NCI-H1417 (cell line): ENCODE measurements at places on chromosomes 3 and 15.

- no peak for DNase-seq
Measured at GRCh38 chr15:68300115-68300940, 22.8 kb downstream of the FEM1B start.

GRCh38 chr15:63888146-63888545, 54.4 kb upstream of the HERC1 start:
- DNase-seq: no peak

GRCh38 chr3:10205451-10206165, 40.9 kb downstream of the IRAK2 start:
- DNase-seq: no peak

- DNase-seq: no peak
Measured at GRCh38 chr3:138173769-138174420, 826 bp downstream of the DBR1 start.

DNA sequence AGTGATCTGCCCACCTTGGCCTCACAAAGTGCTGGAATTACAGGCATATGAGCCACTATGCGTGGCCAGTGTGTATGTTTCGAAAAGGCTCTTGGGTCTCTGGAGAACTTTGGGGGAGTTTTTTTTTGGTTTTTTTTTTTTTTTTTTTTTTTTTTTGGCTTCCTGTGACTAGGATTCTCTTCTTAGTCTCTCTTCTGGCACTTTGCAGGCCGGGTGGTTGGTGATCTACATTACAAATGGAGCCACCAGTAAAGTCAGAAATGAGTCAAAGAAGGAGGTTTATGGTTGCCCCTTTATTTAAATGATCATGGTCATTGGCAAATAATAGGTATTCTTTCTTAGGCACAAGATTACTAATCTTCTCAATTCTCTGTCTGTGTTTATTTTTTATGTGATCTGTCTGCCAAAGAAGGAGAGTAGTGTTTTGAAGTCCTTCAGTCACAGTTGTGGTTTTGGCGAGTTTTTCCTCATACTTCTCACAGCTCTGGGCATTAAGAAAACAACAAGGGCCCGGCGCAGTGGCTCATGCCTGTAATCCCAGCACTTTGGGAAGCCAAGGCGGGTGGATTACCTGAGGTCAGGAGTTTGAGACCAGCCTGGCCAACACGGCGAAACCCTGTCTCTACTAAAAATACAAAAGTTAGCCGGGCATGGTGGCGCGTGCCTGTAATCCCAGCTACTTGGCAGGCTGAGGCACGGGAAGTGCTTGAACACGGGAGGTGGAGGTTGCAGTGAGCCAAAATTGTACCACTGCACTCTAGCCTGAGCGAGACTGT, 38.3 kb downstream of the PDE8A start:
- no peak for DNase-seq

- DNase-seq: no peak
Measured at GRCh38 chr15:66222273-66223198, 31.0 kb downstream of the MEGF11 start.

- DNase-seq: no peak
Measured at GRCh38 chr3:60025096-60026050, 975.5 kb upstream of the CFAP20DC start.

GRCh38 chr15:58447271-58448010, 15.7 kb downstream of the LIPC start:
- DNase-seq: no peak

DNA sequence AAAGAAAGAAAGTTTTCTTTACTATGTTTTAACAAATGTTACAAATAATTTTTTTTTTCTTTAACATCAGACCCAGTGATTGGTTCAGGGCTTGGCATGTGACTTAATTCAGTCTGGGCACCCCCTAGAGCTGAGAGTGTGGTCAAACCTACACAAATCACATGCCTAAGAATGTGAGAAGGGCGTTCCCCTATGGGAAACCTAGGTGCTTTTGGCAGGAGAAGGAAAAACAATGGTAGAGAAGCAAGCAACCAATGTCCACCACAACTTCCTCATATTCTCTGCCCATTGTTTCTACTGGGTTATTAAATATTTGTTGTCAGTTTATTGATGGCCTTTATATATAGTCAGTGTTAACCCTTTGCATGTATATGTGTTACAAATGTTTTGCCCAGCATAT, 21.4 kb upstream of the PIAS1 start:
- no peak for DNase-seq

GRCh38 chr3:107273771-107274170, 103.5 kb upstream of the CCDC54 start:
- DNase-seq: no peak

GRCh38 chr3:34703053-34703452, 904.6 kb downstream of the PDCD6IP start:
- no peak for DNase-seq

DNA sequence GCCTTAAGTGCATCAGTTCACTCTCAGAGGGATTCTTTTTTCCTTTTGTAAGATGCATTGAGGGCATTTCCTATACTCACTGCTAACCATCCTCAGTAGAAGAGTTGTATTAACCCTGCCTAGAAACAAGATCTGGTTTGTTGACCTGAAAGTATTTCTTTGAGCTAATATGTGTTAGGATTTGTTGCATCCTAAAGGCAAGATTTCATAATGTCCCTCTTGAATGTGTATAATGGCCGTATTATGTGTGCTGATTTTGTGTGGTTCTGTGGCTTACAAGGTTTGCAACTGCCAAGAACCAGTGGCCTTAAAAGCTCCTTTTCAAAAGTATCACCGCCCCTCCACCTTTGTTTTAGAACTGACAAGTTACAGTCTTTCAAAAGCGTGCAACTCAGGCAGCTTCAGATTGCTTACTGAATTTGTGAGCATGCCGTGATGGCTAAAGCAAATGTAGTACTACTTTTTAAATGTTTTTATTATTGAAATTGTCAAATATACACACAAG, 182.0 kb upstream of the BHLHE40 start:
- DNase-seq: no peak

GRCh38 chr15:50907601-50908208, 778 bp upstream of the AP4E1 start:
- peak; percentile 75 for DNase-seq

DNA sequence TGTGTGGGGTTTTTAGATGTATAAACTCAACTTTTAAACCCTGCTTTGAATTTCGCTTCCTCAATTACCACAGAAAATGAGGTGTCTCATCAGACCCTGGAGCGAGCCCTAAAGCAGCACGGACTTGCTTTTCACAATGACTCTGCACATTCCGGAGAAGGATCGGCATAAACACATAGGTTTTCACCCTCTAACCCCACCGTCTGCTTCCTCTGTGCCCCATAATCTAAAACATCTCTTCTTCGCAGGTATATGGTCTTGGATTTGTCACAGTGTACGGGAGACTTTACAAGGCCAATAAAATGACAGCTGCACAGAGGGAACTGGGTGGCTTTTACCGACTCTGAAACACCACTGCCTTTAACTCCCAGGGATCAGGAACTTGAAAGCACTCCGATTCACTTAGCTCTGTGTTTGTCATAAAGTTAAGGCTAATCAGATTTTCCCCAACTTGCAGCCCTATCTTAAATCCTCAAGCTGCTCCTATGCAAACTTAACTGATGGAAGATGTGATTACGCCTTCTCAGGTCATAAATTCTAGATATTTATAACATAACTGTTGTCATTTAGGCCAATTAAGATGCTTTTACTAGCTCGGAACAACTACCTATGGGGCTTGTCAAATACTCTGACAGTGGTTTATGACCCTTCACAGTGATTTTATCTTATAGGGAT, 133.4 kb upstream of the WNT5A start:
- no peak for DNase-seq

DNA sequence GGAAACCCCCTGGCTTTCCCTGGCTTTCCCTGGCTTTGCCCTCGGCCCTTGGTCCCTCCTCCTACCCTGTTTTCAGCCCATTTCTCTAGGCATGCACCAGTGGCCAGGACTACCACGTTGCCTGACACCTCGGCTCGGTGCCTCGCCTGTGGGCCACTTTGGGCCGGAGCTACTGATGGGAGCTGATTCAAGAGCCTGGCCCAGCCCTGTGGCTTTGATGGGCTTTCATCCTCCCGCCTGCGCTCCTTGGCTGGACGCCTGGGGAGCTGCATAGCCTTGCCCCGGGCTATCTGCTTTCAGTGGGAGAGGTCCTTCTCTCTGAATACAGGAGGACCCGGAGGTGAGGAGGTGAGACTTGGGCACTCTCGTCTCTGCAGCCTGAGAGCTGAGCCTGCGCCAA, 192.7 kb upstream of the HES1 start:
- no peak for DNase-seq

DNA sequence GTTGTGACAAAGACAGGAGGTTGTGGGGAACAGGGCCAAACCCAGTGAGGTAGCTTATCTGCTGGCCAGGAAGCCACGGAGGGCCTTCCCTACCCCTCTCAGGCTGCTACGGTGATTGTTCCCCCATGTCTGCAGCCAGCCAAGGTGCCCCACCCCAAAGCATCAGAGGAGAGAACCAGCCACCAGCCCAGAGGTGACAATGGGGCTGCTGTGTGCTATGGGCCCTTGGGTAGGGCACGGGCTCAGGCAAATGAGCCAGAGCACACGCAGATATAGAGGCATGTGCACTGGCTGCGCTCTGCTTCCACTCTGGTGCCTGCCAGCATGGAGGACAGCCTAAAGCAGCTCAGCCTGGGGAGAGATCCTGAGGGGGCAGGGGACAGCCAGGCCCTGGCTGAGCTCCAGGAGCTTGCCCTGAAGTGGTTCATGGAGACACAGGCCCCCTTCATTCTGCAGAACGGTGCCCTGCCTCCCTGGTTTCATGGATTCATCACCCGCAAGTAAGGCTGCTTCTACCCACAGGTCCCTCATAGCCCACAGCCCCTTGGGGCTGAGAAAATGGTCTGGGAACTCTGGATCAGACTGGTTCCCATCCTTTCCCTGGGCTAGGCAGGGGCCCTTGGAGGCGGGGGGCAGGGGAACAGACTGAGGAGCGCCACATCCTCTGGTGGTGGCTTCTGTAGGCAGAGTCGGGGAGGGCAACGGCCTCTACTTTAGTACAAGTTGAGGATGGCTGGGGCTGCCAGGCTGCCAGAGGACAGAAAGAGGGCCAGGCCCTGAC, at the start of gene SH2D7:
Gene SH2D7 (plus strand): TSS at position 301 of the 781 bp plus-strand sequence. CDS start 24 bp downstream, at position 325.
- DNase-seq: no peak

DNA sequence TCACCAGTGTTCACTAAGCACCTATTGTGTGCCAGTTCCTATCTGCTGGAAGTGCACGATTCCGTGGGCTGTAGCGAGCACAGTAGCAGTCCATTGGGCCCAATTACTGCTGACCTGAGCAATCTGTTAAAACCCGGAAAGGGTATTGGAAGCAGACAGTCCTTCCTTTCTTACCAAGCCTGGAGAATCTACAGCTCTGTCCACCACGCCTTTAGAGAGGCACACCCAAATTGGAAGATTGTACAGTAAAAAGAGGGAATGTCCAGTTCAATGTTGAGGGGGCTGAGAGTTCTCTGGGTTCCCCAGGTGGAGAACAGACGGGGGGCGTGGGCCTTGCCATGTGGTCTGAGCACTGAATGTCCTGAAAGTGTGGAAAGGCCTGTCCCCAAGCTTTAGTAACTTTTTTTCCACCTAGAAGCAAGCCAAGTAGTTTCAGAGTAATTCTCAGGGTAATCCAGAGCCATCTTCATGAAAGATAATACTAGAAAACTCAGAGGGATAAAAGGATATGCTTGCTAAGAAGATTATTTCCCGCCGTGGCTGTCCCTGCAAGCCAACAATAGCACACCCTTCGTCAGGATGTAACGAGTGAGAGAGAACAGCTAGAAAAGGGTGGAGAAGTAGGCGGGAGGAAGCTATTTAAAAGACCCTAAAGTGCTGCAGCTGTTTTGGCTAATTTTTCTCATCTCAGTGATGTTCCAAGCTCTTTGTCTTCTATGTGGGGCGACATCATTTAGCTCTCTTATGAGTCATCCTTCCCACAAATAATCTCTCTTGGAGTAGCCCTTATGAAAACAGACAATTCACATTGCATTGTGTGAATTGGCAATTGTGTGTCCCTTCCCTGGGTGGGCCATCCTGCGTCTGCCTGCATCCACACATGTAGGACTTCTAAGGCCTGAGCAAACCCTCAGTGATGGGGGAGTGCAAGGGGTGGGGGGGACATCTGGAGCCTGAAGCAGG, 181.0 kb downstream of the ATG7 start:
- DNase-seq: no peak

DNA sequence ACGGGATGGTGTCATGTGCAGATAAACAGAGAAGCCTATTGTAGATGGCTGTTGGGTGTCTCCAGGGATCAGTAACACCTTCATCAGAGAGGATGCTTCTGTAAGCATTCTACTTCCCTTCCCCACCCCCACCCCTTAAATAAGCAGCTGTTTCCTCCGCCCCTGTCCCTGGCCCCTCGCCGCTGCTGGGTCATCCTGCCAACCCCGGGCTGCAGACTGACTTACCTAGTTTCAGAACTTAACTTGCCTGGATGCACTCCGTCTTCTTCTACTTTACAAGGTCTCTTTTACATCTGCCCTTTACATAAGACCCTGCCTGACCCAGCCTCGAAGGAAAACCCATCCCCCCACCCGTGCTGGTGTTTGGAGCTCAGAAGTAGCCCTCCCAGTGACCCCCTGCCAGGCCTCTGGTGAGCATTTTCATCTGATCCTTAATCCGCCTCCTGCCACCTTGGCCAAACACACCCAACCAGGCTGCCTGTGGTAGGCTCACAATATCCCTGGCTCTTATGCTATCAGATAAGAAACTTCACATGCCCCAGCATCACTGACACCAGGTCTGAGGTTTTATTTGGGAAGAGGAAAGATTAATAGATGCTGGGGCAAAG, 103.0 kb upstream of the HES1 start:
- DNase-seq: no peak

DNA sequence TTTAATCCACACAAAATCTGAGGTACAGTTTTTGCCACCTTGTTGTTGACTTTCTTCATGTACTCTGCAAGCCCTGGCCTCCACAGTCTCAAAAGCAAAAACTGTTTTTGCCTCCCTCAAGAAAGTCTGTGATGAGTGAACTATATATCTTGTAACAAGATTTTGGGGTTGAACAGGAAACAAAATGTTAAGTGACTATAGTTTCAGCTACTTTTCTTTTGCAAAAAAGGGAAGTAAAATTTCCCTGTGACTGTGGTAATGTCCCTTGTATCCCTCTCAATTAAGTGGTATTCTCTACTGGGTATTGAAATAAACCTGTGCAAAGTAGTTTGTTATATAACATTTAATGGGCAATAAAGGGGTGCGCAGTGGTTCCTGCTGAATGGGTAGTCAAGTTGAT, 21.3 kb upstream of the SCAANT1 start:
- no peak for DNase-seq

GRCh38 chr15:48866141-48866563, 11.8 kb upstream of the EID1 start:
- no peak for DNase-seq
